CD4-positive, alpha-beta T cell treated with Interleukin-12 subunit alpha and Interleukin-12 subunit beta, for 1 hour (primary cell): ENCODE measurements at places on chromosomes 4 and X.

DNA sequence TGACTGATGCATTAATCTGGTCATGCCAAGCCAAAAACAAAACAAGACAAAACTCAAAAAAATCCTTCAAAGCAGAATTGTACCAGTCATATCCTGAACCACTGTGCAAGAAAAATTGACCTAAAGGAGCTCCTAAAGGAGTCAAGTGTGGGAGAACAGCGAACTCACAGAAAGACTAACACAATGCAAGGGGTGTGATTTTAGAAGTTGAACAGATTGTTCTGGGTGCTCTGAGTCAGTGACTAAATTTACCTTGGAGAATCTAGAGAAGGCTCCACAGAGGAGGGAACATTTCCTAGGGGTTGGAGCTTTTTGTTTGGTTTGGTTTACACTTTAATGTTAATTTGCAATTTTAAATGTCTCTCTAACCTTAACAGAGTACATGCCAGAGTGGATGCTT, 48.9 kb upstream of the PHF8 start:
- DNase-seq = no peak

DNA sequence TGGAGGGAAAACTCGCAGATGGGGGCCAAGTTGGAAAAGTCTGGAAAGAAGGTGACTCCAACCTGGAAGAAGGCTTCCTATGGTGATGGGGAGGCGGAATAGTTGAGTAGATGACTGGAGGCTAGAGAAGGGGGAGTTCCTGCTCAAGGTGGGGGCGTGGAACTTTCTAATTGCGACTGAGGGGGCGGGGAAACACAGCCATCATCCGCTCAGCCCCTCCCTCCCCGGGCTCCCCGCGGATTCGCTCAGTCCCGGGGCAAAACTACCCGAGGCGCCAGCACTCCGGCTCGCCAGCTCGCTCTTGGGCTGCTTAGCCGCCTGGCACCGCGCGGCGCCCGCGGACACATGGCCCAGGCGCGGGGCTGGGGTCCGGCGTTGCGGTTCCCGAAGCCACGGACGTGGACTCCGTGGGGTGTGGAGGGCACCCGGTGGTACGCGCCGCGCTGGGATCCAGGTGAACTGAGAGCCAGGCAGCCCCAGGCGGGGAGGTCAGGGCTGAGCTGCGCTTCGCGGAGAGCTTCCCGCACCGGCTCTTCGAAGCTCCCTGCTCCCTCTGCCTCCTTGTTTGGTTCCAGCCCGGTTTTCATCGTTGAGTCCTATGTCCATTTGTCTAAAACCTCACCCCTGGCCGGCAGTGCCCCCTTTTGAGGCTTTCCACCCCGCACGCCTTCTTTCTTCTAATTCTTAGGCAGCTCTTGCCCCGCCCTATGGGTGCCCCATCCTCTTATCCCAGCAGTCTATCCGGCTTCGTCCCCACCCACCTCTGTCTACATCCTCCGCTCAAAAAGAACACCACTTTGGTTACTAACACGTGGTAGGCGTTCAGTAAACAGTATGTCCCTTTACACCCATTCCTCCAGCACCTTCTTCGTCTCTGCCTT, 38.9 kb downstream of the STARD8 start:
- DNase-seq = peak; percentile 27

DNA sequence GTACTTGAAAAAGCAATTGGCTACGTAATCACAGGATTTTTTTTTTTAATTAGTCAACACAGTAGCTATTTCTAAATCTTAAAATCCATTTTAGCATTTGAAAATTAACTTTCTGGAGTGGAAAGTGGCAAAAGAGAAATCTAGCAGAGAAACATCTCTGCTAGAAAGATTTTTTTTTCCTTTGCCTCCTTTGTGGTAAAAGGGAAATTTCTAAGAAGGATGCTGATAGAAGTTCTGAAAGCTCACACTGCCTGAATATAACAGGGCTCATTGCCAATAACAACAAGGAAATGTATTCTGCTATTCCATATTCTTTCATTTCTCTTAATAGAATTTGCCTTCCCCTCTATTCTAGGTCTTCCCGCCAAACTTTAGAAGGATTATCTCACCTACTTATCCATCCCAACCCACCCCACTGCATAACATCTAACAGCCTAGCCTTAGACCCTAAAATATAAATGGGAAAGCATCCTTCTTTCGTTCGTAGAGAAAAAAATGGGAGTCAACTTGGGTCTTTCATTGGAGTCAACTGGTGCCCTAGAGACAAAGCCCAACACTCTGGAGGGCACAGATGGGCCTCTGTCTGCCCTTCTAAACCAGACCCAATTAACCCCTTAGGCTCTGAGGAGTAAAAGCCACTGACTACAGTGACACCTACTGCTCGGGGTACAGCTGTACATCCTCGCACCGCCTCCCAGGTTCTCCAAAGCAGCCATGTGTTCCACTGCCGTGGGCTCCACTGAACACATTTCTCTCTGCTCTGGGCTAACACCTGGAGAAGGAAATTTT, 103.9 kb downstream of the MAML3 start:
- DNase-seq = no peak

DNA sequence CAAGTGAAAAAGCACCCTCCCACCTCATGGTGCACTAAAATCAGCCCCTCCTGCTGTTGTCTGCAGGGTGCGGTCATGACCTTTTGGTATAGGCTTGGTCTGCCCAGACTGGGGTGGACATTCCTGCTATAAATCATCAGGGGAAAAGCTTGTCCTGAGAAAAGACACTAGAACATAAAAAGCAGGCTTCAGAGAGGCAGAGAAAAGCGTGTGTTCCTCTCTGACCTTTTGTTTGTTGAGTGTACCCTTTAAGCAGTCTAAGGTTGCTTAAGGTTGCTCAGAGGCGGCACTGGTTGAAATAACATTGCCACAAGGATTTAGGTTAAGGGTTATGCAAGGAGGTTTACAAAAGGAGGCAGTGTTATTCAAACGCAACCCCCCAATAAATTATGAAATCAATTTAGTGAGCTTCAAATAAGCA, 43.5 kb downstream of the CCDC158 start:
- DNase-seq = no peak

GRCh38 chr4:39067451-39067850, 5.4 kb downstream of the KLHL5 start:
- no peak for DNase-seq

DNA sequence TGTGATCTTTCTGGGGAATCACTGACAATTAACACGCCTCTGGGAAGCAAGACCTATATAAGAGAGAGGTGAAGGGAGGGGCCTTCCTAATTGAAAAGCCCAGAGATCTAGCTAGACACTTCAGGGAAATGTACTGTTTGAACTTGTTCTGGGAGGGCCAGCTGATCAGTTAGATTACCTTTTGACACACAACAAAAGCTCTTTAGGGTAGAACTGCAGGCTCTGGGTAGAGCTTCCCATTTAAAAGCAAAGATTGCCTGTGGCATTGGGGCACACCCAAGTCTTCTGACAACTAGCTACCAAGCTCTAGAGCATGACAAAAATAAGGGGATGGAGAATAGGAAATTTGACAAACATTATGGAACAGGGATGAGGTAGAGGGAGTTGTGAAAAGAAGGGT, 26.3 kb downstream of the AREG start:
- DNase-seq = no peak

DNA sequence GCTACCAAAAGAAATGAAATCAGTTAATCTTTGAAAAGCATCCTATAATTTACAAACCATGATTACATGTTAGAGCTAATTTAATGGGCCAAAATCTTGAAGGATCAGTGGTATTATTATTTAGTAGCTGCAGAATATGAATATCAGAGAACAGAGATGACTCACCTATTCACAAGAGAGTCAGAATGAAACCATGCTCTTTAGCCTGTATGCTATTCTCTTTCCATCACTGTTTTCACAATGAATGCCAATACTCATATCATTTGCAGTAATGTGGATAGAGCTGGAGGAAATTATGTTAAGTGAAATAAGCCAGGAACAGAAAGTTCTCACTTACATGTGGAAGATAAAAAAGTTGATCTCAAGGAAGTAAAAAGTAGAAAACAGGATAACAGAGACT, 414.1 kb downstream of the CENPC start:
- no peak for DNase-seq

- DNase-seq = peak; percentile 51
Measured at GRCh38 chr4:40840985-40841571, 91.3 kb downstream of the NSUN7 start.
